A673 (cell line): ENCODE measurements at places on chromosomes 12 and 14. TPM values are rescaled to one million over a fixed set of nuclear protein-coding genes. Genes with fewer than 3 reads are reported as not detected.
A peak's percentile ranks its signal among the peaks of the same experiment; 100 is the strongest.

The TEAD4 gene
- total RNA-seq, result 35.0 and 39.8 TPM in 2 replicates

DNA sequence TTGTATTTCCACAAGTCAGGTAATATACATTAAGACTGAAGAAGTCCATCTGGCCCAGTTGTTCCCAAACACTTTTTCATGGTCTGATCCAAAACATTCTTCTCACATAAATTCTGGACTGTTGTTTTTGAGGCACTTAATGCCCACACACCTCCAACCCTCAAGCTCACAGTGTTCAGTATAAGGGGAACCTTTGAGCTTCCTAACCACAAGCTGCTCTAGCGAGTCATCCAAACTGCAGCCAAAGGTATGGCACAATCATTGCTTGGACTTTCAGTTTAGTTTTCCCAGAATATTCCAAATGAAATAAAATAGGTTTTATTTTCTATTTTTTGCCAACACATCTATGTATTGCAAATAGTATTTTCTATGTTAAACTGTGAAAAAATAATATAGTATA is 103.0 kb downstream of the PUS7L start:
- DNase-seq, result no peak

DNA sequence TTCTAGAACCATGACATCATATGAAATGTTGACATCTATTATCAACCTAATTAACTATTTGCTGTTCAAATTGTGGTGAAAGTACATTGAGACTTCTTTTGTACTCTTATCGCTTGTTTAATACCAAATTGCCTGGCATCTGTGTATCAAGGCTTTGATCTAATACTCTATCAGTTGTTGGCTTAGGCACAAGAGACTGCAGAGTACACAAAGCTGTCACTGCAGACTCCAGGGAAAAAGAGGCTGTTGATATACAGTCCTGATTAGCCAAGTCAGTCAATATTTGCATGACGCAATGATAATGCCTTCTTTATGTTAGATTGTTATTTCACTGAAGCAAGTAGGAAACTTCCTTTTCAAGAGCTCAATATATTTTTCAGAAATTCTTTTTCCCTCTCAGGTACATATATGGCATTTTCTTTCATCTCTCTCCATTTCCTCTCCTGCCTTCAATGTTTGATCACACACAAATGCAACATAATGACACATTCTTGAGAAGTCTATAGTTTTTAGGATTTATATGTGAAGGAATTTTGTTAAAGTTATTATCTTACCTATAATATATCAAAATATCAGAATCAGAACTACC is 32.3 kb upstream of the PTCSC3 start:
- DNase-seq, result no peak

The TDRD9 gene
- not detected in 2 replicates for total RNA-seq

- peak; percentile 44 for DNase-seq
Measured at GRCh38 chr12:104877103-104877705, 80.9 kb downstream of the SLC41A2 start.

GRCh38 chr14:88039197-88039596 is 34.3 kb downstream of the GPR65 start:
- no peak for DNase-seq

The SSPN gene
- 9.8 and 10.3 TPM in 2 replicates for total RNA-seq

- no peak for DNase-seq
Measured at GRCh38 chr12:116629480-116629879, 70.3 kb downstream of the MAP1LC3B2 start.

- DNase-seq, result no peak
Measured at GRCh38 chr14:99029145-99029915, 242.7 kb downstream of the BCL11B start.

The SOX5 gene
- 11.9 and 16.5 TPM in 2 replicates for total RNA-seq

GRCh38 chr12:83099436-83099835 is 412.7 kb downstream of the TMTC2 start:
- no peak for DNase-seq

The MYF5 gene
- total RNA-seq, result not detected in 2 replicates

The GZMH gene
- total RNA-seq, result not detected in 2 replicates

The PLEK2 gene
- 3.7 and 6.8 TPM in 2 replicates for total RNA-seq

- no peak for DNase-seq
Measured at GRCh38 chr14:106210650-106211049, 684.3 kb downstream of the TMEM121 start.

- no peak for DNase-seq
Measured at GRCh38 chr14:86619726-86620125, 1089.8 kb downstream of the FLRT2 start.

DNA sequence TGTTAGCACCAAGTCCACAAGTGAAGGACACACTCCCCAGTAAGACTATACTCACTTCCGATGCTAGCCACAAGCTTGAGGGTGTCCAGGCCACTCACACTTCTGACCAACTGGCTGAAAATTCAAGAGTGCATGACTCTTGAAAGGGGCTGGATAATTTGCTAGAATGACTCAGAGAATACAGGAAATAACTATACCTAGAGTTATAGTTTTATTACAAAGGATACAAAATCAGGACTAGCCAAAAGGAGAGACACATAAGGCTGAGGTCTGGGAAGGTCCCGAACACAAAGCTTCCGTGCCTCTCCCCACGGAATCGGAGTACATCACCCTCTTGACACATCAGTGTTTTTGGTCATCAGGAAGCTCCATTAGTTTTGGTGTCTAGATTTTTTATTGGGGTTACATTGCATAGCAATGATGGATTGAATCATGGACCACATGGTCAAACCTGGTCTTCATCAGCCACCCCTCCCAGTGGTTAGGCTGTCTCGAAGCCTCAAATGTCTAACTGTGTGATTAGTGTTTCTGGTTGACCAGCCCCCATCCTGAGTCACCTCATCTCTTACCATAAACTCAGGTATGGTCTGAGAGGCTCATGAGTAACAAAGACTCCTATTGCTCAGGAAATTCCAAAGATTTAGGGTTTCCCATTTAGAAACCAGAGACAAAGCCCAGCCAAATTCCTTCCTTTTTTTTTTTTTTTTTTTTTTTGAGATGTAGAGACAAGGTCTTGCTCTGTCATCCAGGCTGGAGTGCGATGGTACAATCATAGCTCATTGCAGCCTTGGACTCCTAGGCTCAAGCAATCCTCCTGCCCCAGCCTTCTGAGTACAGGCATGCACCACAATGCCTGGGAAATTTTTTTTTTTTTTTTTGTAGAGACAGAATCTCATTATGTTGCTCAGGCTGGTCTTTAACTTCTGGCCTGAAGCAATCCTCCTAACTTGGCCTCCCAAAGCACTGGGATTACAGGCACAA is 472.0 kb upstream of the TBX3 start:
- DNase-seq, result no peak

GRCh38 chr14:103667671-103668070 is 38.7 kb downstream of the KLC1 start:
- DNase-seq, result no peak

The SERPINA3 gene
- total RNA-seq, result 0.17 TPM in 1 of 2 replicates, not detected in the other

GRCh38 chr14:104294983-104295680 is 156.7 kb downstream of the KIF26A start:
- DNase-seq, result no peak

The ZFP36L1 gene
- total RNA-seq, result 69.5 and 77.1 TPM in 2 replicates

The SERPINA12 gene
- not detected in 2 replicates for total RNA-seq

DNA sequence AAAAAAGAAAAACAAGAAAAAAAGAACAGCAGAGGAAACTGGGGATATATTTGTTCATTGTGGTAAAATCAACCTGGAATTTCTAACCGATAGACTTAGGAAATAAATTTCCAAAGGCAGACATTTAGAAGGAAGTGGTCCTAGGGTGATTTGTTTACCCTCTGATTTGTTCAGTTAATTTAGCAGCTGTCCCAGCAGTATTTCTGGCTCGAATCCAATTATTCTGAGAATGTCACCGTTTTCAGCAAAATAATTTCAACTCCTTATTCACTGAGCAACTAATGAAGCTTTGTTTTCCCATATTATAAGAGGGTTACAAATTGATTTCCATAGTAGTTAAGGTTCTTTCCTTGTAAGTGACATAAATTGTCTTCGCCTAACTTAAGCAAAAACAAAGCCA is 285.2 kb upstream of the SYT10 start:
- peak; percentile 0 for DNase-seq

The HPD gene
- not detected in 2 replicates for total RNA-seq

The FAM181A gene
- total RNA-seq, result not detected in 2 replicates

GRCh38 chr12:114681116-114681871 is 2.7 kb downstream of the TBX3 start:
- DNase-seq, result no peak

DNA sequence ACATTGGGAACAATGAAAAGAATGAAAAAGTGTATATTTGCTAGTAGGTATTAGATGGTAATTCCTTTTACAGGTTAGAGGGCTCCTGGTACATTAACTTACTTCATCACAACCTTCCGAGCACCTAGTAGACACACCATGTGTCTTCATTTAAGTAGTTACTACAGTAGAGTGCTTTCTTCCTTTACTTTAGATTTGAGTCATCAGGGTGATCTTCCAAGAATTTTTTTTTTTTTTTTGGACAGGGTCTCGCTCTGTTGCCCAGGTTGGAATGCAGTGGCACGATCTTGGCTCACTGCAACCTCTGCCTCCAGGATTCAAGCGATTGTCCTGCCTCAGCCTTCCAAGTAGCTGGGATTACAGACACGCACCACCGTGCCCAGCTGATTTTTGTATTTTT is 79.7 kb upstream of the TRAF3 start:
- DNase-seq, result no peak

DNA sequence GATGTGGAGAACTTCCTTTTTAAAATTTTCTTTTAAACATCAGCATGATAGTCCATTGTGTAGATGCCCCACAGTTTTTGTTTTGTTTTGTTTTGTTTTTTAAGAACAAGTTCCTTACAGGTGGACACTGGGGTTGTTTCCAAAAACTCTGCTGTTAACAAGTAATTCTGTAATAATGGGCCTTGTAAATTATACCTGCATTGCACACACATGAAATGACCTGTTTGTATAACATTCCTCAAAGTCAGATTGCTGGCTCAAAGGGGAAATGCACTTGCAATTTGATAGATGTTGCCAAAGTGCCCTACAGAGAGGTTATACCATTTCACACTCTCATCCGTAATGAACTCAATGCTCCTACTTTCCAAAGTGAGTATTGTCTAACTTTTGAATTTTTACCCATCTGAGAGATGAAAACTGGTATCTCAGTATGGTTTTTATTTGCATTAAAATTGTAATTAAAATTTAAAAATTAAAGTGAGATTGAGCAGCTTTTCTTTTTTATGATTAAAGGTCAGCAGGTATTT is 89.2 kb downstream of the SPPL3 start:
- DNase-seq, result no peak

DNA sequence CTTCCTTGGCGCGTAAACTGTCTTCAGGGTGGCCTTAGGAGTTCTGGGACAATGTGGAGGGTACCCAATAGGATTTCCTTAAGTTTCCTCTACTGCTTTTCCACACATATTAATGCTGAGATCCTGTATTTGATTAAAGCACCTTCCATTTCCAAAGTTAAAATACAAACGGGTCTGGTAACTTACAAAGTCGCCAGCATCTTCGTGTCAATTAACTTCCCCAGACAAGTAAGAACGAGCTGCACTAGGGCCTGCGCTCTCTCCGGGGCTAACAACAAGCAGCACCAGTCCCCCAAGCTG is 130.9 kb downstream of the NDUFA12 start:
- DNase-seq, result no peak

The NUAK1 gene
- total RNA-seq, result 1.3 and 1.6 TPM in 2 replicates
